Activated T-cell treated with anti-CD3 and anti-CD28 coated beads for 48 hours (primary cell): ENCODE measurements at places on chromosomes 2 and 18.

GRCh38 chr2:129462349-129462748, 517.1 kb upstream of the RAB6C start:
- no peak for DNase-seq

DNA sequence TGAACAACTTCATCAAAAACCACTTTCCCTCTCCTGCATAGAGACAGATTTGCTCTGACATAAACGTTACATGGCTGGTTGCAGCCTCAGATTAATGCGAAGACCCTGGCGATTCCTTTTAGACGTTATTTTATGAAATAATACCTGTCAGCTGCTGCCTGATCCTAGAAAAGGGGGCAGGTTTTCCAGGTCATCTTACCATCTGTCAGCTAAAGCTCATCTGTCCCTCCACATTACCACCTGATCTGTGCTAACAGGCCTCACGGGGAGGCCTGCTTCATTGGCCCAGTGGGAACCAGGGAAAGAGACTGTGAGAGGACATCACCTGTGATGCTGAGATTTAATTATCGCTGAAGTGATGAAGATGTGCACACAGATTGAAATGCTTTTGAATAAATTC, 261.0 kb downstream of the ARHGAP15 start:
- DNase-seq = no peak

DNA sequence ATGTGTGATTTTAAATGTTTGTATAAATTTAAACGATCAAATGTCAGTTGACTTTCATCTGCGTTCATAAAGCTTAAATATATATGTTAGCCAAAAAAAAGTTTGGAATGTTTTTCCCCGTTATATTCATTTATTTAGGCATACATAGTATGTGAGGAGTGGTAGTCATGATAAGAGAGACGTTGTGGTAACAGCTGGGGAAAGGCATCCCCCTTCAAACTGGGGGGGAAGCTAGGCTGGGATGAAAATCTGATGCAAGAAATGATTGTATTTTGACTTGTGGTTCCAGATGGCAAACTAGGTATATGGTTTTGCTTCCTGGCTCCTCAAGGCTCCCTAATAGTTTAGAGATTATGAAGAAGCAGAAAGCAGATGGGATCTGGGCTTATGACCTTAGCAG, 30.1 kb downstream of the ITGA6 start:
- no peak for DNase-seq

- DNase-seq = peak; percentile 46
Observed at GRCh38 chr2:117835990-117836760, 21.7 kb downstream of the DDX18 start.

DNA sequence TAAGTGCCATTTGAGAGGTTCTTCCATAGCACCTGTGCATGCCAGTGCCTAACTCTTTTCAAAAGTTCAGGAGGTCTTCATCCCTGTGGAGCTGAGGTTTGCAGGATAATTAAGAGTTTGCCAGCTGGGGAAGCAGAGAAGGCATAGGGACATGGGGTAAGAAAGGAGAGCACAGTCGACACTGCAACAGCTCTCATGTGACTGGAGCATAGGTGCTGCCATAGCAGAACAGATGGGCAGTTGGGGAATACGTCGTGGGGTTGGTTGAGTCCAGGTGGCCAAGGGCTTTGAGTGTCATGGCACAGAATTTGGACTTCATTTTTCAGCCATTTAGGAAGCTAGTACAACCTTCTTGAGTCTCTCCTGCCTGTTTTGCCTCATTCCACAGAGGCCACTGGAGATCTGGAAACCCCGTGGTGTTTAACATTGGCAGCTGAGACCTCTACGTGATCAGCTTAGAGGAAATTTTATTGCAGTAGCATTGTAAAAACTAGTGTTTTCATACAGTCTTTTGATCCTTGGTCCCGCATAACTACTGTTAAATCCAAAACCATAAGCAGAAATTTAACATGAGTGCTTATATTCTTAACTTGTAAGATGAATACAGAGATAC, 65.1 kb downstream of the CRIM1 start:
- no peak for DNase-seq

DNA sequence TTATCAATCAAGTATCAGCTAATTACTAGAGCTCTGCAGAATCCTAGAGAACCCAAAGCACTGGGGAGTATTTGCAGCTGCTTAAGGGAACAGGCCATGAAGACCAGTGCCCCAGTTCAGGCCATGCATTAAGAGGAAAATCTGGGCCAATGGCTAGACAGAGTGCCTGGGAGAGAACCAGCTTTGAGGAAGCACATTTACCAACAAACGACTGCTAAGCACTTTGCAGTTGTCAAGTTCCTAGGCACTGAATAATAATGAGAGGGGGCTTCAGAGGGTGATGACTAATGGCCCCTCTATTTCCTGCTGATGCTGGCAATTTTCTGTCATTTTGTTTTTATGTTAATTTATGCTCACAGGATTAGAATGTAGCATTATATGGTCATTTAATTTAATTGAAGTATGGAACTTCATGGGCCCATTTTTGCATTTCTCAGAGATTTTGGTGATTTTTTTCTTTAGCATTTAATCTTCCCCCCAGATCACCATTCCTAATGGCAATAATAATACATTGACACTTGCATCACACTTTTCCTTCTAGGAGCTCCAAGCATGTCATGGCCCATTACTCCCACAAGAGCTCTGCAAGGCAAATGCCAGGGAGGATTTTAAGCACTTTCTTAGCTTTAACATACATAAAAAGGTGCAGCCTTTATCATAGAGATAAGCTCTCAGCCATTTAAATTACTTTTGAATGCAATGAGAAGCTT, 147.7 kb upstream of the SPATS2L start:
- DNase-seq = no peak

DNA sequence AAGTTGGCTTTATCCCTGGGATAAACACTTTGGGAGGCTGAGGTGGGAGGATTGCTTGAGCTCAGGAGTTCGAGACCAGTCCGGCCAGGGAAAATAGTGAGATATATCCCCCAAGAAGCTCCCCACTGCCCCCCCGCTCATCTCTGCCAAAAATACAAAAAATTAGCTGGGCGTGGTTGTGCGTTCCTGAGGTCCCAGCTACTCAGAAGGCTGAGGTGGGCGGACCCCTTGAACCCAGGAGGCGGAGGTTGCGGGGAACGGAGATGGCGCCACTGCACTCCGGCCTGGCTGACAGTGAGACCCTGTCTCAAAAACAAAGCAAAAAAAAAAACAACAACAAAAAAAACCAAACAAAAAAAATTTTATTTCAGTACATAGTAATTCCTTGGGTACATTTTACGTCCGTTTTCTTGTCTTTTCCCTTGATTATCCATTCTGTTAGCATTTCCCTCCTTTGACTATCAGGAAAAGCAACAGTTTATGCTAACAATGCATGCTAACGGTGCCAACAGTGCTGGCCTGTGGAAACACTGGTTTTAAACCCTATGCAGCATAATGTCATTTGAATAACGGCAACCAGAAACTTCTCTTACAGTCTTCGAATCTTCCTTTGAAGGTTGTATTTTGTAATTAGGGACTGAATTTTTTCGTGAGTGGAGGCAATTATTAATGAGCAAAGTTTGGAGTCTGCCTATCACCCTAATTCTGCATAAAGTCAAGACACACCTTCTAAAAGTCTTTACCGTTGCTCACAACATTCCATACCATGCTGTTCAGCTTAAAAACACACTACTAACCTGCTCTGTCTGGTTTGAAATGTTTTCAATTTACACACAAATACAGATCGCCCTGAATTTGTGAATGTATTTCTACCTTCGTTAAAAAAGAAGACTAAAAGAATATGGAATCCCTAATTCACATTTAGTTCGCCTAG, 721 bp upstream of the MIB1 start:
- no peak for DNase-seq

GRCh38 chr18:3100498-3101132, 87.7 kb upstream of the LPIN2 start:
- DNase-seq = no peak

DNA sequence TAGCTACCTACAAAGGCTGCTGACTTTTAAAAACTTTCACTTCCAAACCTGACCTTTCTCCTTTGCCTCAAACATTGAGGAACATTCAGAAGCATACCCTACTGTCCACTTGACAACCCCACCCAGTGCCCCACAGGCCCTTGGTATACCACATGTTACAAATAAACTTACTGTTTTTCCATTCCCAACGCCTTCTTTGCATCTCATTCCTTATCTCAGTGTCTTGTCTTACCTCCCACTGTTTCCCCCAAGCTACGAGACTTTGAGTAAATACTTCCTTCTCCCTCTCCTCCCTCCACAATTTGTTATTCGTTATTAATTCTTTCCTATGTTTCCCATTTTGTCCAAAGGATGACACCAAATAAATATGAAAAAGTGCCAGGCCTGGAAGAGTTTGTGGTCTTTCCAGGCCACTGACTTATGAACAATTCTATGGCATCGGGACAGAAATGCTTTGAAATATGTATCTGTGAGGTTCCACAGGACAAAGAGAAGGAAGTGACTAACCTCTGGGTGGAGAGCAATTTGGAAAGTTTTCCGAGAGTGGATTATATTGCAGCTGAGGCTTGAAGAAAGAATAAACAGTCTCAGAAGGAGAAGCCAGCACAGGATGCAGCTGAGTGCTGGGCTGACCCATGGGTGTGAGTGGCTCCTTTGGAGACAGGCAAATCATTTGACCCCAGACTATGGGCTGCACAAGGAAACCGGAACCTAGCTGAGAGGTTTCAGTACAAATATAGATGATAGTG, 409.0 kb downstream of the LPIN1 start:
- no peak for DNase-seq

DNA sequence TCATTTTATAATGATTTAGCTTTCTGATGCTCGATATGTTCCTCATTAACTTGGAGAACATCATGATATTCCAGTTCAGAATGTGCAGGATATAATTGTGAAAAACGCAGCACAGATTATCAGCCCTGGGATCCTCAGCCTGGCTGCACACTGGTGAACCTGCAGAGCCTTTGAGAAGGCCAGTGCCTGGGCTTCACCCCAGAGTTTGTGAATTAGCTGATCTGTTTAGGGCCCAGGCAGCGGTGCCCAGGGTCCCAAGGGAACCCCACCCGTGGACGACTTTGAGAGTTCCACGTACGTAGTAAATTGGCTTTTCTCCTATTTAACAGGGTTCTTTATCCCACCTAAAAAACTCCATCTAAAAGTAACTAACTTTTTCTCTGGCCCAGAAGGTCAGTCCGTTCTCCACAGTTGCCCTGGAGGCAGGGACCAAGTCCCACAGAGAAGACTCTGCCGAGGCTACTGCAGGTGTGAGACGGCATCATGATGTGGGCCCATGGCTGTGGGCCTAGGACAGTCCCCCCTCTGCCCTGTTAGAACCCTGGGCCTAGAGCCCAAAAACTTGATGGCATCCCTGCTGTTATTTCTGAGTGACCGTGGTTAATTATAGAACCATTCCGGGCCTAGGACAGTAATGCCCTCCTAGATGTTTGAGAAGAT, 39.6 kb upstream of the RPL31 start:
- DNase-seq = no peak

DNA sequence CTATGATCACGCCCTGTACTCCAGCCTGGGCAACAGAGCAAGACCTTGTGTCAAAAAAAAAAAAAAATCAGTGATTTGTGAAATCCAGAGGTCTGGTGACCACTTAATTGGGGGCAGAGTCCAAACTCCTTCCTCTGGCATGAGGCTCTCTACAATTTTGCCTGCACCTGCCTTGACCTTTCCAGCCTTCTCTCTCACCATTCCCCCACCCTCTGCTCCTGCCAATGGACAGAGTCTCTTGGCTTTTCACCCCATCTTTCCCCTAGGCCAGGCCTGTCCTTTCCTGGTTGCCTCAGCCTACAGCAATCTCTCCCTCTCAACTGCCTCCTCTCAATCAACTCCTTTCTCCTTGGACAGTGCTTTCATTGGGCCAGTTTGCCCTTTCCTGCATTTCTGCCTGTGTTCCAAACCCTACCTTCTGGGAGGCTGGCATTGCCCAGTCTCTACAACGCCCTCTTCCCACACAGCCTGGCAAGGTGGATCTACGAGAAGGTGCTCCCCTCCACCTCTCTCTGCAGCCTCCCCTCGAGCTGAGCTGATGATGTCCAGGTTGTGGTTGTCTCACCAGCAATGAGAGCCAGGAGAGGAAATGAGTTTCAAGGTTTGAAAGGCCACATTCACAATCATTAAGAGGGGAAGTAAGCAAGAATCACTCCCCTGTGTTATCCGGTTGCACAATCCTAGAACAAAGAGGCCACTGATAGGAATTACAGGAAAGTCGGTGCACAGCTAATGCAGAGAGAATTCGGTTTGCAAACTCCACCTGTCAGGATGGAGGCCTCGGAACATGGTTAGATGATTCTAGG, 39.5 kb upstream of the NPAS2 start:
- no peak for DNase-seq

GRCh38 chr2:144154205-144154604, 365.7 kb downstream of the ZEB2 start:
- no peak for DNase-seq

- DNase-seq = no peak
Observed at GRCh38 chr18:64032312-64032711, 62.4 kb downstream of the SERPINB8 start.

DNA sequence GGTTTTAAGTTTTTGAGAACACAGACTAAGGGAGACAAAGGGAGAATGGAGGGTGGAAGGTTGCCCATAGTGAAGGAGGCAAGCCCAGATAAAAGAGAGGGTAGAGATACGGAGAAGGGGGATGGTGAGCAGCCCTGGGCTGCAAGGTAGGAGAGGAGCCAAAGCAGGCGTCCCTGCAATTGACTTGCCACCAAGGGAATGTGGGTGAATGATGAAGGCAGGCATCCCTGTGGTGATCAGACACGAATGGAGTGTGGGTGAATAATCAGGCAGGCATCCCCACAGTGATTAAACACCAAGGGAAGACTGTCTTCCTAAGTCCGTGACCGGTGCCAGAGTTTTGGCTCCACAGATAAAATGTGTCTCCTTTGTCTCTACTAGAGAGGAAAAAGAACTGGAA, 16.5 kb upstream of the ALPK2 start:
- no peak for DNase-seq

DNA sequence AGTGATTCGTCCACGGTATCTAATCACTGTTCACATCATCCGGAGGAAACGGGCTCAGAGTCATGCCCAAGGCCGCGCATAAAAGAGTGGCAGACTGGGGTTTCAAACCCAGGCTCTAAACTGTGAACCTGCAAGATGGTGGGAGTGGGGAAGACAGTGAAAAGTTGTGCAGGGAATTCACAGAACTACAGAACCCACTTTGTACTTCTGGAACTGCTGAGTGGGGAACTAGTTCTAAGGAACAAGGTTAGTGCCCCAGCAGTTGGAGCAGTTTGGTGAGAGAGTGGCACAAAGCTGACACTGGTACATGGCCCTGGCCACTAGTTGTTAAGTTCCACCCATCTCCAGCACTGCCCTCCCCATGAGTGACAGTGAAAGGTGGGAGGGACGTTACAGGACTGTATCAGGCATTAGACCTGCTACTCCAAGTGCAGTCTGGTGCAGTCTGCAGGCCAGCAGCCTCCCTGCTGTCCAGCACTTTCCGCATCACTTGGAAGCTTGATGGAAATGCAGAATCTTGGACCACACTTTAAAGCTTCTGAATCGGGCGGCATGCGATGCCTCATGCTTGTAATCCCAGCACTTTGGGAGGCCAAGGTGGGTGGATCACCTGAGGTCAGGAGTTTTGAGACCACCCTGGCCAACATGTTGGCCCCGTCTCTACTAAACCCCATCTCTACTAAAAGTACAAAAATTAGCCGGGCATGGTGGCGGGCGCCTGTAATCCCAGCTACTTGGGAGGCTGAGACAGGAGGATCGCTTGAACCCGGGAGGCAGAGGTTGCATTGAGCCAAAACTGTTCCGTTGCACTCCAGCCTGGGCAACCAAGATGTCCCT, 47.3 kb downstream of the C2orf42 start:
- no peak for DNase-seq
